ENCODE measurements at places on chromosomes 1 and 21. TPM values are rescaled to one million over a fixed set of nuclear protein-coding genes. Genes with fewer than 3 reads are reported as not detected.

The GUCA2B gene
- polyA plus RNA-seq = not detected

The NES gene
- not detected for polyA plus RNA-seq

The METTL13 gene
- 33.6 TPM for polyA plus RNA-seq

The GJA5 gene
- not detected for polyA plus RNA-seq

The KRTAP6-3 gene
- polyA plus RNA-seq = not detected

The MYOC gene
- polyA plus RNA-seq = not detected

The ALX3 gene
- not detected for polyA plus RNA-seq

The SERTAD4 gene
- not detected for polyA plus RNA-seq

The TRMT1L gene
- polyA plus RNA-seq = 22.5 TPM

The RHCE gene
- polyA plus RNA-seq = 0.30 TPM

The SLC37A1 gene
- polyA plus RNA-seq = 14.8 TPM

The GSTM3 gene
- polyA plus RNA-seq = 4.6 TPM

The NBPF9 gene
- 7.7 TPM for polyA plus RNA-seq

The KCNQ4 gene
- not detected for polyA plus RNA-seq

The SRM gene
- polyA plus RNA-seq = 93.4 TPM

The AMY1C gene
- polyA plus RNA-seq = not detected

The PLA2G4A gene
- polyA plus RNA-seq = 0.09 TPM

The COL11A1 gene
- not detected for polyA plus RNA-seq

The KLHL12 gene
- 15.3 TPM for polyA plus RNA-seq

The OSCP1 gene
- polyA plus RNA-seq = 0.74 TPM

The CAPN9 gene
- polyA plus RNA-seq = not detected

The EDN2 gene
- not detected for polyA plus RNA-seq

The IGSF9 gene
- 0.08 TPM for polyA plus RNA-seq

The TRIM58 gene
- polyA plus RNA-seq = 0.95 TPM

The HSPB7 gene
- not detected for polyA plus RNA-seq

The SCMH1 gene
- polyA plus RNA-seq = 12.3 TPM

The ITGB2 gene
- polyA plus RNA-seq = 294 TPM

The SERPINC1 gene
- not detected for polyA plus RNA-seq

The GUCA2A gene
- not detected for polyA plus RNA-seq

The HES4 gene
- polyA plus RNA-seq = not detected

The IRF6 gene
- polyA plus RNA-seq = 0.93 TPM

The HNRNPU gene
- 339 TPM for polyA plus RNA-seq

The LRRC8C gene
- polyA plus RNA-seq = 2.9 TPM

The COL9A2 gene
- polyA plus RNA-seq = 3.0 TPM

The S100A9 gene
- polyA plus RNA-seq = 44.6 TPM

The PRKCZ gene
- polyA plus RNA-seq = 12.0 TPM

The CRNN gene
- not detected for polyA plus RNA-seq

The SPRR1A gene
- polyA plus RNA-seq = not detected

The TCHH gene
- polyA plus RNA-seq = not detected

The VWA5B1 gene
- not detected for polyA plus RNA-seq

The PTGER3 gene
- not detected for polyA plus RNA-seq

The BEND5 gene
- polyA plus RNA-seq = 31.5 TPM

The GBP6 gene
- polyA plus RNA-seq = not detected

The MIER1 gene
- polyA plus RNA-seq = 34.6 TPM

The IFI44L gene
- polyA plus RNA-seq = 9.3 TPM

The PRELP gene
- not detected for polyA plus RNA-seq

The OR14K1 gene
- not detected for polyA plus RNA-seq

The NTNG1 gene
- 6.5 TPM for polyA plus RNA-seq
